ENCODE measurements at places on chromosomes 5 and 9.

DNA sequence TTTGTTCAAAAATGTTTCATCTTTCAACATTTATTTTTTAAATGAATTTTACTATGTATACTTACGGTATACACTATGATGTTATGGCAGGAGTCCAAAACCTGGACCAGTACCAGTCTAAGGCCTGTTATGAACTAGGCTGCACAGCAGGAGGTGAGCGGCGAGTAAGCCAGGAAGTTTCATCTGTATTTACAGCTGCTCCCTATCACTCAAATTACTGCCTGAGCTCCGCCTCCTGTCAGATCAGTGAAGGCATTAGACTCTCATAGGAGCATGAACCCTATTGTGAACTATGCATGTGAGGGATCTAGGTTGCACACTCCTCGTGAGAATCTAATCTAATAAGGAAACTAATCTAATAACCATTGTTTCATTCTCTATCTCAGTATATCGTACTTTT, 715.5 kb upstream of the PTPRD start:
- no peak for DNase-seq
- no peak overlapping the region for H3K27ac ChIP-seq
- no peaks in the 10 kb centered on the region for H3K4me1 ChIP-seq
- H3K36me3 ChIP-seq = no peaks in the 10 kb centered on the region

DNA sequence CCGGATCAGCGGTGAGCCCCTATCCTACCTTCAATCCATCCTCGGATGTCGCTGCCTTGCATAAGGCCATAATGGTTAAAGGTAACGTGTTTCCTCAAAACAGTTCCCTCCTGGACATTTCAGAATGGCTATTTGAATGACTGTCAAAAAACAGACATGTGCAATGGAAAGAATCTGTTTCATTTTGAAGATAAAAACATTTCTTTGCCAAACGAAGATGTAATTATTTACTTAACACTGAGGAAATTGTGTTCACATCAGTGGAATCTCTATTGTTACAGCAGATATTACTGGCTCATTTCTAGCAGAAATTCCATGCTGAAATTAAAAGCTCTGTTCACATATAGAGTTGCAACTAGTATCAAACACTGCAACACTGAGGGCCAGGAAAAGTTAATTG, 7.1 kb downstream of the ANXA1 start:
- peaks cover 7% of the 10 kb centered on the region for H3K36me3 ChIP-seq
- H3K4me3 ChIP-seq = no peak overlapping the region
- H3K4me1 ChIP-seq = peaks cover 47% of the 10 kb centered on the region
- no peak for DNase-seq
- H3K27me3 ChIP-seq = no peaks in the 10 kb centered on the region
- H3K27ac ChIP-seq = no peak overlapping the region

DNA sequence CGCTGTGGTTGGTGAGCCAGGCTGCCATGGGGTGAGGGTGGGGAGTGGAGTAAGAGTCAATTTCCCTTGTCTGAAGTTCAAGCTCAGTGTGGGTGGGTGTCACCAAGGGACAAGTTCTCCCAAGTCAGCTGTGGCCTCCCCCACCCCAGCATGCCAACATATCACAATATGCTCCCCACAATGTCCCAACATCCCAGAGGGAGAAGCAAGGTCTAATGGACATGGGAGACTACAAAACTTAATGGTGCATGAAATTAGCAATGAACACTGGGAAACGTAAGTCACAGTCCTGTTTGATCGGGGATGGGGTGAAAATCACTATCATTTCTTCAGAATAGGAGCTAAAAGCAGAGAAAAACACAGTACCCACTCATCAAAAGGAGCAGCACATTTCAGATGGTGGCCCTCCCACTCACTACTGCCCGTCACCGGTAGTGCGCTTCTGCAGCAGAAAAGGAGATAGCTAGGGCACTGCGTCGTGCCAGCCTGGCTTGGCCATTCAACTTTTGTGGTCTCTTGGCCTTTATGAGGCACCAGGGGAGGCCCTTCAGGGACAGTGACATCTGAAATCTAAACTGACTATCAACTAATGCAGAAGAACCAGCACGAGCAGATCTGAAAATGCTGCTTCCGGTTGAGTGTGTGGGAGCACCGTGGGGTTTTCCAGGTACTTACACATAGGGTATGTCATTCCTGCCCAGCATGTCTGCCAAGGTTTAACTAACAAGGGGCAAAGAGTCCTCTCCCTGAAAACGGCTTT, 20.5 kb upstream of the NDFIP1 start:
- H3K36me3 ChIP-seq = no peaks in the 10 kb centered on the region
- H3K4me3 ChIP-seq = no peak overlapping the region
- H3K27me3 ChIP-seq = no peaks in the 10 kb centered on the region
- no peak for DNase-seq

GRCh38 chr5:178227929-178228328, 4.7 kb downstream of the PHYKPL start:
- no peaks in the 10 kb centered on the region for H3K27me3 ChIP-seq
- no peak overlapping the region for H3K4me3 ChIP-seq
- no peak overlapping the region for H3K27ac ChIP-seq
- DNase-seq = no peak

GRCh38 chr9:88387036-88387551, 1.1 kb upstream of the SPIN1 start:
- DNase-seq = no peak
- H3K27me3 ChIP-seq = no peaks in the 10 kb centered on the region
- H3K36me3 ChIP-seq = no peaks in the 10 kb centered on the region

DNA sequence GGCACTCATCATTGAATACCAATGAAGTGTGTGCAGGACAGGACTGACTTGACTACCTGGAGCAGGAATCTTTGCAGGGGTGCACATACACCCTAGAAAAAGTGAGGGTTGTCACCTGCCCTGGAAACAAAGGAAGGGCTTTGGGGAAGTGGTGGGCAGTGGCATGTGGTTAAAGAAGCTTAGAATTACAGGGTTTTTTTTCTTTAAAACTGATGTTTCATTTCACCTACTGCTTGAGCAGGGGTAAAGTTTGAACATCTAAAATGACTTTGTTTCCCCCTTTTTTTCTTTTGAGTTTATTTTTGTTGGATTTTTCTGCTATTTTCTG, 2.0 kb upstream of the KDM3B start:
- no peak overlapping the region for H3K27ac ChIP-seq
- H3K4me1 ChIP-seq = peaks cover 19% of the 10 kb centered on the region
- H3K27me3 ChIP-seq = no peaks in the 10 kb centered on the region
- no peak for DNase-seq
- no peak overlapping the region for H3K4me3 ChIP-seq
- H3K36me3 ChIP-seq = no peaks in the 10 kb centered on the region

DNA sequence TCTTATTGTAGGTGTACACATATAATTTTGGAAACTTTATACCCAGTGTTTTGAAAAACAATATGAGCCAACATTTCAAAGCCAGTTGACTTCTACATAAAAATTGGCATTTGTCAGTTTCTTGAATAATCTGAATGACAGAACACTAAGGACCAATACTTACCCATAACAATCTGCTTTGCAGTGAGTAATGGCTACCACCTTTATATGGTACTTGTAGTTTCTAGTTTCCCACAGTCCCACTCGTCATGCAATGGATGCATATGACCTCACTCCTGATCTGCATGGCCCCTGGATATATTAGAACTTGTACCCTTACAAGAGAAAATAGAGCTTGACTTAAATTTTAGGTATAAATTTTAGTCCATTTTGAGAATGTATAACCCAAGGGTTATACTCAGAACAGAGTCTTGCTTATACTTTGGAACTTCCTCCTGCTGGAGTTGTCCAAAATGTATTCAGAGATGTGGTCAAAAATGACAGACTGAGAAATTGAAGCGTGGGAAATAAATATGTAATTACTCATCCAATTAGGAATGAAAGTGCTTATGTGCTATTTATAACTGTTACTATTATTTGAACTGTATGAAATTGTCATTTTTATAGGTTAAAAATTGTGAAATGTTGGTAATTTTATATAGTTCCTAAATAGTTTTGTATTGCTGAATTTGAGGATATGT, 19.5 kb downstream of the XRCC4 start:
- H3K4me1 ChIP-seq = no peaks in the 10 kb centered on the region
- H3K4me3 ChIP-seq = no peak overlapping the region
- no peak overlapping the region for H3K27ac ChIP-seq
- no peaks in the 10 kb centered on the region for H3K27me3 ChIP-seq

DNA sequence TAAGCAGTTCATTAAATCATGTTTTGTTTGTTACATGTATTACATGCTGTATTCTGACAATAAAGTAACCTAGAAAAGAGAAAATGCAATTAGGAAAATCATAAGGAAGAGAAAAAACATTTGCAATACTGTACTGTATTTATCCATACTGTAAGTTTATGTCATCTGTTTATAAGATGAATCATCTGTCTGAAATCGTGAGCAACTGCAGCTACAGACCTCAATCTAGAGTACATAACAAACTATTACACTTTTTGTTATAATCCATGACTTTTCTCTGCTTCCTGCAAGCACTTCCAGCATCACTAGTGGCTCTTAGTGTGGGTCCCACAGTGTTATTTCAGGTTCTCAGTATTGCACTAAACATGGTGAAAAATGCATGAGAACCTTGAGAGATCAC, 144.4 kb upstream of the NR4A3 start:
- H3K36me3 ChIP-seq = no peaks in the 10 kb centered on the region
- H3K27ac ChIP-seq = no peak overlapping the region
- no peaks in the 10 kb centered on the region for H3K4me1 ChIP-seq
- DNase-seq = no peak
- H3K27me3 ChIP-seq = no peaks in the 10 kb centered on the region
- no peak overlapping the region for H3K4me3 ChIP-seq

- H3K27ac ChIP-seq = no peak overlapping the region
- no peaks in the 10 kb centered on the region for H3K27me3 ChIP-seq
- peaks cover 3% of the 10 kb centered on the region for H3K36me3 ChIP-seq
Observed at GRCh38 chr9:92647671-92648473, 22.1 kb downstream of the IPPK start.

DNA sequence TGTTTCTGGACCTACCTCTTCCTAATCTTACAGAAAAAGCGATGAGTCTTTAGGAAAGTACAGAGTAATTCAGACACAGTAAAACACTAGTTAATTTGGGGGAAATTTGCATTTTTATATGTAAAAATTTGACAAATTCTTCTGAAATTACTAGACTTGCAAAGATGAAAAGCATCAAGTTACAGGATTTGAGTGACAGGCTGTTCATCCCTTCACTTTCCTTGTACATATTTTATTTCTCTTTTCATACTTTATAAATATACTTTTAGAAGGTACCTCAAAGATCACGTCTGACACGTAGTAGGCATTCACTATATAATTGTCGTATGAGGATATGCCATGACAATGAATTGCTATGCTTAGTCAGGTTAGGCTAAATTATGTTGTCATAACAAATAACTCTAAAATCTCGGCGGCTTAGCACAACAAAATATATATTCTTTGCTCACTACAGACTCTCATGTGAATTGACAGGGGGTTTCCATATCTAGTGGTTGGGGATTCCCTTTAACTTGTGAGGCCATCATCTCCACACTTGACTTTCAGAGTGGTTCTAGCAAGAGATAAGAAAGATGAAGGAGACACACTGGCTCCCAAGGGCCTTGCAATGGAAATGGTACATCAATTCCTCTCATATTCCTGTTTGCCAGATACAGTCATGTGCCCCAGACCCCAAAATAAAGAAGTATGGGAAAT, 154.1 kb upstream of the TUT7 start:
- no peak overlapping the region for H3K27ac ChIP-seq
- H3K27me3 ChIP-seq = no peaks in the 10 kb centered on the region
- no peaks in the 10 kb centered on the region for H3K4me1 ChIP-seq

DNA sequence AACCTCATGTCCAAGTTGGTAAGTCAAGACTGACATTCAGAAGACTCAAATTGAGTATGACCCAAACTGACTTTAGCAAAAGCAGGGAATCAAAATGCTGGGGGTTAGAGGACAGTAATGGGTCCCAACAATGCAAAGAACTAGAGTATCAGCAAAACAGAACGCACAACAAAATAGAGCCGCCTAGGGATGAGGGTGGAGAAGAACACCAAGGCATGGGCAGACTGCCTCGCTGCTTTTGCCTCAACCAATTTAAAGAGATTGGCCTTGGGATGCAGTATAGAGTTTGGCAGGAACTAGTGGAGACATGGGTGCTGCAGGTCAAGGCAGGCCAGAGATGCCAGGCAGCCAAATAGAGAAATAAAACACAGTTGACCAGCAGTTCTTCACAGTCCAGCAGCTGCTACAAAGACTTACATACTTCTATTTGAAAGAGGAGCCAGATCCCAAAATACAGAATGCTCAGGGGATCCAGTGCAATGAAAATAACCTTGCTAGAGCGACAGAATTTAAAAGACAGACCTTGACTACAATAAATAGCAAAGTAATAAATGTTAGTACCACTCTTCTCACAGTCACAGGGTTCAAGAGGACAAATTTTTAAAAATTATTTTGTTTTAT, 83.9 kb upstream of the NIPBL start:
- no peaks in the 10 kb centered on the region for H3K36me3 ChIP-seq
- H3K27me3 ChIP-seq = no peaks in the 10 kb centered on the region
- no peak overlapping the region for H3K27ac ChIP-seq
- no peak overlapping the region for H3K4me3 ChIP-seq
- no peaks in the 10 kb centered on the region for H3K4me1 ChIP-seq
- DNase-seq = no peak

DNA sequence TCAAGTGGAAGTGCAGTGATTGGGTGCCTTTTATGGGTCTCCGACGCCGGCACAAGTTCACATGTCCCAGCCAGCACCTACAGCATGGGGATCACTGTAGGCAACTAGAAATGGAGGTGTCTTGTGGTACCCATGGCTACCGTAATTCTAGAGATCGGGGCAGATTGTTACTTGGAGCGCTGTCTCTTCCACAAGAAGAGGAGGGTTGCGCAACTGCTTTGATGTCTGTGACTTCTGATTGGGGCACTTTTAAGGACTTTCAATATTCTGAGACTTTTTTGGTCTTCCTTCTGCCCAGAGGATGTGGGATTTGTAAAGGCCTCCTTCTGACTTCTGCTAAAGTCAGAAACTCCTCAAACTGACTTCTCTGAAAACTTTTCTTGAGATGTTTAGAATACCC, 41.9 kb downstream of the GLRX start:
- H3K4me3 ChIP-seq = no peak overlapping the region
- H3K4me1 ChIP-seq = peaks cover 6% of the 10 kb centered on the region
- no peaks in the 10 kb centered on the region for H3K36me3 ChIP-seq
- H3K27me3 ChIP-seq = no peaks in the 10 kb centered on the region
- peak overlapping the region; percentile 38 for H3K27ac ChIP-seq

DNA sequence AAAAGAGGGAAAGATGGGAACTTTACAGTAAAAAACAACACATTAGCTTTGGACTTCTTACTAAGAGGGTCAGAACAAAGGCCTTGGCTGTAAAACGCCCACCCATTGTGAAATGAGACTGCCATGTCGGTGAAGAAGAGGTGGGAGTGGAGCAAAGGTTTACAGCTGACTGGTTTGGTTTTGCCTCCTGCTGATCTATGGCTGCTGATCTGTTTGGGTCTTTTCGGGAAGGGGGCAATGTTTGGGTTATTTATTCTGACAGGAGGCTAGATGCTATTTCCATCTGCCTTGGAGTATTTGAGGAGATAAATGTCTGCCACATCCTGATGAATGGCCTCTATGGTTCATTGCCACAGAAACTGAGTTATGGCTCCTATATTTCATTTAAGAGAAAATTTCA, 408.7 kb downstream of the TLE4 start:
- H3K27ac ChIP-seq = no peak overlapping the region
- DNase-seq = no peak
- no peaks in the 10 kb centered on the region for H3K4me1 ChIP-seq
- H3K36me3 ChIP-seq = no peaks in the 10 kb centered on the region
- no peaks in the 10 kb centered on the region for H3K27me3 ChIP-seq
